ENCODE measurements at places on chromosomes 2 and 18. TPM values are rescaled to one million over a fixed set of nuclear protein-coding genes. Genes with fewer than 3 reads are reported as not detected.
A peak's percentile ranks its signal among the peaks of the same experiment; 100 is the strongest.

AP1S3 gene
- total RNA-seq: 0.84 TPM

LDLRAD4 gene
- 72.0 TPM for total RNA-seq

DNA sequence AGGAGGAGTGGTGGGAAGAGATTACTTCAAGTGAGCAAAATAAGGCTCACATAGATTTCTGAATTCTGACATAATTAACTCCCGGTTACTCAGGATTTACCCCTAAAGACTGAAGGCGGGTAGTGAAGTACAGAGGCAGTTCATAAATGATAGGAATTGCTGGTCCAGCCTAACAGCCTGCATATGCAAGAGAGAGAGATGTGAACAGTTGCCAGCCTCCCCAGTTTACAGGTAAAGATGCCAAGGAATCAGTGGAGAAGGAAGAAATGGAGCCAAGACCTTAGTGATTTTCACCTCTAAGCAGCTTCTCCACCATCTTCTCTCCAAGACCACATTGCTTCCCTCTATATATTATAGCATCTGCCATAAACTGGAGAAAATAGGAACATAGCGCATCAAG is 91.8 kb upstream of the THUMPD2 start:
- DNase-seq: no peak

CNTNAP5 gene
- total RNA-seq: not detected

PLCD4 gene
- total RNA-seq: 1.3 TPM

DNA sequence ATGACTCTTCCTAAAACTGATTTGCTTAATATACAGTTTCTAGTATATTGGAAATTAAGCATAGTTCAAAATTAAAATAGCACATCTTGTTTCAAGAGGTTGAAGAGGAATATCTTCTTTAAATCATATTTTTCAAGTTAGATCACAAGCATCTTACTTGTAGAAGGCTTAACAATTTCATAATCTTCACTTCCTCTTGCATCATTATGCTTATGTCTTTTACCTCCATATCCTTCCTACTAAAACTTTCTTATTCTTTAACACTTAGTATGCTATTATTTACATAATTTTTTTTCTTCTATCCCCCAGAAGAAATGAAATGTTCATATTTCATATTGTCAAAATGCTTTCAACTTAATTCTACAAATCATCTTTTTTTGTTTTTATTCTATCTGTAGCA is 1354.9 kb upstream of the TMEFF2 start:
- DNase-seq: no peak

GRCh38 chr18:60022671-60023276 is 123.0 kb downstream of the PMAIP1 start:
- DNase-seq: no peak

DOK6 gene
- total RNA-seq: 12.4 TPM

RTTN gene
- 6.9 TPM for total RNA-seq

GRCh38 chr18:62710417-62710816 is 4.9 kb upstream of the PHLPP1 start:
- no peak for DNase-seq

- DNase-seq: no peak
Measured at GRCh38 chr2:241084856-241085444, 17.1 kb downstream of the MTERF4 start.

FBXO36 gene
- 2.4 TPM for total RNA-seq

DNA sequence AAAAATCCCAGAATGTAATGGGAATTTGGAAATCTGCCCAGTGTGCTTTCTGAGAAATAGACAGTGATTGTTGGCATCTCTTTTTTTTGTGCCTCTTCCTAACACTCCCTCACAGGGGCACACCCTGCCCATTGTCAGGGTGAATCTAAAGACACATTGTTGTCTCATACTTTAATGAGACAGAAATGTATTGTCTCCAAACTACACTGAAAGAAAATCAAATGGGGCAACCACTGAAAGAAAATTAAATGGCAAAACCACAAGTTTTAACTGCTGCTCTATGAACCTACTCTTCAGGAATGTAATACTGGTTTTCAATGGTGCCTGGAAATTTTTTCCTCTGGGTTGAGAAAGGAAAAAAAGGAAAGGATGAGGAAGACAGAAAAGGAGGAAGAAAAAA is 43.2 kb upstream of the GLS start:
- no peak for DNase-seq

DNA sequence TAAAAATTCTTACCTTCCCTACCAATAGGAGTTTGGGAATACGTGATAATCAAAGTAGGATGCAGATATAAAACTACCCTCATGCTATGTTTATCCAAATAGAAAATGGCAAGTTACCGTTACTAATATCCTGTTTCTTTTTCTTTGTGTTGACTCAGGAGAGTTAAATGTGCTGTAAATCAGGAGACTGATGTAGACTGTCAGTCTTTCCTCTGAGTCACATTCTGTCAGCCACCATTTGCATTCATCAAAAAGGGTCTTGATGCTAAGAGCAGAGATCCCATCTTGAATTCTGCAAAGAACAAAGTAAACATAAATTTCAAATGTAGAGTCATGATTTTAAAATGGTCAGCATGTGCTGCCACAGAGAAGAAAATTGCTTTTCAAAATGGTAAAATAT is 712.8 kb downstream of the SOCS6 start:
- no peak for DNase-seq

DNA sequence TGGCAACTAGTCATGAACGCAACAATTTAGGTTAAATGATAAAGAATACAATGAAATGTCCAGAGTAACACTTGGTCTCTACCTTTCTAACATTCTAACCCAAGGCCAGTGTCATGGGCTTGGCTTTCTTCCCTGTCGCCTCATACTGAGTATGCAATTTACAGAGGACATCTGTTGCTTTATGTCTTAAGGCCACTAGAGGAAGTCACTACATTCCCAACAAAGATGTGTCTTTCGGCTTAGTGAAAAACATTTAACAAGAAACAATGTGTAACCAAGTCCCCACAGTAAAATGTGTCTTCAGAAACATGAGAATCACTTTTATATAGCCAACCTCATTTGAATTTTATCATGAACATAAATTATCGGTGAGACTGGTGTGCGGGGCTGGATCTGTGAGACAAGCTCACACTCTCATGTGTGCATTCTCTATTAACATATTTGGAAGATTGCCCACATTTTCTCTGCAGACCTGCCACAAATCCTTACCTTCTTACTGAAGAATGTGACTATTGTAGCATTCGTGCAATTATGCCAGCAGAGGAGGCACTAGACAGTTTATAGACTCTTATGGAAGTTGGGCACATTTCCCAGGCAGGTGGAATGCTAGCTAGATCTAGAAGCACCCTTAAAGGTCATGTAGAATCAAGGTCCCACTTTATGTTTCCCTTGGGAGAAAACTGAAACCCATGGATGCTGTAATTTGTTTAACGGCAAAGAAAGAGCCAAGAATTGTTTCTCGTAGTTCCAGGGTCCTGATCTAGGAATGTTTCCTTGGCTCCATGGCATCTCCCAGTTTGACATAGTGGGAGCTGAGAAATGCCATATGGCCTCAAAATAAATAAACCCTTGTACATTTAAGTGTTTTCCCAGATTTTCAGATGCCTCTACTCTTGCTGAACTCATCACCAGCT is 101.8 kb downstream of the CD226 start:
- DNase-seq: no peak

MOCOS gene
- total RNA-seq: 0.59 TPM

DNA sequence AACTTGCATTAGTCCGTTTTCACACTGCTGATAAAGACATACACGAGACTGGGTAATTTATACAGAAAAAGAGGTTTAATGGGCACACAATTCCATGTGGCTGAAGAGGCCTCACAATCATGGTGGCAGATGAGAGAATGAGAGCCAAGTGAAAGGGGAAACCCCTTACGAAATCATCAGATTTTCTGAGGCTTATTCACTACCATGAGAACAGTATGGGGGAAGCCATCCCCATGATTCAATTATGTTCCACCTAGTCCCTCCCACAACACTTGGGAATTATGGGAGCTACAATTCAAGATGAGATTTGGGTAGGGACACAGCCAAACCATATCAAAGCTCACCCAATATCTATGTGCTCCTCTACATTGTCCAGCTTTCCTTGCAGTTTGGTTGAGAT is 16.0 kb upstream of the SERPINE2 start:
- no peak for DNase-seq

GRCh38 chr2:207670887-207671286 is 40.6 kb upstream of the CCNYL1 start:
- DNase-seq: no peak

DNA sequence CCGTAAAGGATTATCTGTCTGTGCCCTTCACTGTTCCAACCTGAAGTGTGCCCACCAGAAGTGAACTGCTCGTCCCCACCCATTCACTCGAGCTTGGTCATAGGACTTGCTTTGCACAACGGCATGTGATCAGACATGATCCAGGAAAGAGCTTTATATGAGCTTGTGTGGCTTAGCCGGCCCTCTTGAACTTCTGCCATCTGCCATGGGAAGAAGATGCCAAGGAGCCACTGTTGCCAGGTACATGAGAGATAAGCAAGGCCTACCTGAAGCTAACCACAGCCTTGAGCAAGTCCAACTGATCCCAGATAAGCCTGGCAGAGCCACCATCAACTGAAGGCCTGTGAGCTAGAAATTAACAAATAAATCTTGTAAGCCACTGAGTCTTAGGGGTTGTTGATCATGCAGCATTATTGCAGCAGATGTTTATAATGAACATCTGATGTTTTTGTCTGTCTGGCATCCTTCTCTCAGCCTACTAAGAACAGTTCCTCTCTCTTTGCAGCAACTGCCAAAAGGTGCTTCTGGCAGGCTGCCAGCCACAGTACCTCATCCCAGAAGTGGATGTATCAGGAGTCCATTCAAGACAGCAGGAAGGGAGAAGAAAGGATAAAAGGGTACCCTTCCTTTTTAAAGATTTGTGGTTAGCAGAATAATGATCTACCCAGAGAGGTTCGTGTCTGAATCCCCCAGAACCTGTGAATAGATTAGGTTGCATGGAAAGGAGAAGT is 16.8 kb downstream of the DBI start:
- DNase-seq: no peak

RAX gene
- total RNA-seq: not detected

GRCh38 chr18:9177031-9177430 is 40.5 kb downstream of the ANKRD12 start:
- DNase-seq: no peak

SETBP1 gene
- total RNA-seq: 16.4 TPM

FOXD4L1 gene
- 0.11 TPM for total RNA-seq

GRCh38 chr2:138201286-138201685 is 237.0 kb downstream of the HNMT start:
- no peak for DNase-seq

- DNase-seq: no peak
Measured at GRCh38 chr2:236085211-236085610, 83.0 kb downstream of the GBX2 start.

GRCh38 chr2:145124085-145124484 is 604.2 kb upstream of the ZEB2 start:
- no peak for DNase-seq

ZEB2 gene
- total RNA-seq: 135 TPM

DNA sequence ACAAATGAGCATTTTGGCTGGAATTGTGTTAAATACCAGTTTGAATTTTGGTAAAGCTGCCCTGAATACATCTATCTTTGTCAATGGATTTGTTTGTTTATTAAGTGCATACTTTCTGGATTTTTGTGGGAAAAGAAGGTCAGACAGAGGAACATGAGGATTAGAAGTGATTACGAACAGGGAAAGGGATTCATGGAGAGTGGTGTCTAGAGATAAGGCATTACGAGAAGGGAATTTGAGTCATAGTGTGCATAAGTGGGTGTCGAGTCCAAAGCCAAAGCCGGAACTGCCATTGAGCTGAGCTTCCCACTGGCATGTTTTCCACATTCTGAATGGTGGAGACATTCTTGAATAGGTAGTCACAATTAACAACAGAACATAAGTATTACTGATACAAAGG is 68.9 kb upstream of the EFEMP1 start:
- peak; percentile 22 for DNase-seq

DNA sequence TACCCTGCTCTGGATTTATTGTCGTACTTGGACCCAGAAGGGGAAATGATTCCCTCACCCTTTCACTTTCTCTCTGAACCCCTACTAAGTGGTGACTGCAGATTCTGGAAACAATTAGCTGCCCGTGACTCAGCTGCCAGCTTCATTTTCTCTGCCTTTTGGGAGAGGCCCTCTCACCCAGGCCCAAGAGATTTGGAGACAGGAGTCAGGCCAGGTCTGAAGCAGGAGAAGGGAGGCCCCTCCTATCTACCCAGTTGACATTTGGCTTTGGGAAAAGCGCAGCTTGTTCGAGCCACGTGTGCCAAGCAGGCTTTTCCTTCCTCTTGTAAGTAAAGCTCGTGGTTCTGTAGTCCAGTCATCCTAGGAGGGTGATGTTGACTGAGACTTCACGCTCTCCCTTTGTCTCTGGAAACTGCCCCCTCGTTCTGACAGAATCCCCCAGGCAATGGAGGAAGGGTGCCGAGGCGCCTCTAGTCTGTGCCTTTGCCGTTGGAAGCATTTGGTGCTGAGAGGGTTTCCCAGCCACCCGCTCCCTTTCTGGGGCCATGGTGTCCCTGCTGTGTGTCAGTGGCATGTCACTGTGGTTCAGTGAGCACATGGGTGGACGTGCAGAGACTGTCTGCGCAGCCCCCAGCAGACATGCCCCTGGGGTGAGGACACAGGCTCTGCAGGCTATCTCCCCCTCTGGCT is 8.6 kb downstream of the OXER1 start:
- DNase-seq: no peak

DNA sequence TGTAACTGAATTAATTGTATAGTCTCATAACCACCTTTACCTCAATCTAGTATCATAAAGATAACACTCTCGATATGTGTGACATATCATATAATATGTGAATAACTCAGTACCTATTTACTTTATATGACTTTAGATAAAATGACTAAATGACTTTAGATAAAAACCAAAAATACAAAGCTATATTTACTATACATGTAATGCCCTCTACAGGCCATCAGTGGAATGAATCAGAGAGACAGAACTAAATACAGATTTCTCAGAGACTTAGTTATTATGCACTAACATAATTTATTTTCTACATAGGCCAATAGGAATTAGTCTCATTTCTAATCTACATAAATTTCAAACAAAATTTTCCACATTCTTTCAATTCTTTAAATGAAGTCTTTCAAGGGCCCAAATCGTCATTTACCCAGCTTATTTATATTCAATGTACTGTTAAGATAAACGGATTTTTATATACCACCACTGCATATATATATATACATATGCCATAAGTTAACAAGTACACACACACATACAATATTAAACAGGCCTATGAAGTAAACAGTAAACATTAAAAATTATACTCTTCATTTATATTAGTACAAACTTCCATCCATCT is 219.9 kb downstream of the EXOC6B start:
- DNase-seq: no peak

MPHOSPH10 gene
- 19.1 TPM for total RNA-seq

GRCh38 chr2:33023728-33024500 is 77.2 kb downstream of the LTBP1 start:
- no peak for DNase-seq

SH2D6 gene
- 0.75 TPM for total RNA-seq

SP140L gene
- total RNA-seq: 7.4 TPM

GRCh38 chr2:121095257-121096080 is 189.5 kb downstream of the TFCP2L1 start:
- peak; percentile 87 for DNase-seq

DNA sequence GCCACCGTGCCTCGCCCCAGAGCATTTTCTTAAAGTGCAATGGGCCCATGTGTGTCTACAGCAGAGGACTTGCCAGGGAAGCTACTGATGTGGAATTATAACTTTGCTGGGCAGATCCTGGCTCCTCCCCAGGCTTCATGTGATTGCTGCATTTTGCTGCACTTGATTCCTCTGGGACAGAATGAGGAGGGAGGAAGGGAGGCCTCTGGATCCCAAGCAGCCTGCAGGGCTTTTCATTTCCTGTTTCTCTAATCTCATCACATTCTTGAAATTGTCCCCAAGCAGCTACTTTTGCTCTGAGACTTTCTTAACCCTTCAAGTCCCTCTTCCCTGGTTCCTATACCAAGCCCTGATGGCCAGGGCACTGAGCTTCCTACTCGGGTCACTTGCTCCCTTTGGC is 134.4 kb upstream of the SEC11C start:
- DNase-seq: peak; percentile 85

Measured in right cardiac atrium (tissue), 5 donors.